ENCODE measurements at places on chromosomes 16 and 17.

GRCh38 chr17:10243883-10244844 is 45.8 kb upstream of the GAS7 start:
- DNase-seq = no peak

GRCh38 chr16:14549789-14550153 is 80.3 kb downstream of the PARN start:
- no peak for DNase-seq

DNA sequence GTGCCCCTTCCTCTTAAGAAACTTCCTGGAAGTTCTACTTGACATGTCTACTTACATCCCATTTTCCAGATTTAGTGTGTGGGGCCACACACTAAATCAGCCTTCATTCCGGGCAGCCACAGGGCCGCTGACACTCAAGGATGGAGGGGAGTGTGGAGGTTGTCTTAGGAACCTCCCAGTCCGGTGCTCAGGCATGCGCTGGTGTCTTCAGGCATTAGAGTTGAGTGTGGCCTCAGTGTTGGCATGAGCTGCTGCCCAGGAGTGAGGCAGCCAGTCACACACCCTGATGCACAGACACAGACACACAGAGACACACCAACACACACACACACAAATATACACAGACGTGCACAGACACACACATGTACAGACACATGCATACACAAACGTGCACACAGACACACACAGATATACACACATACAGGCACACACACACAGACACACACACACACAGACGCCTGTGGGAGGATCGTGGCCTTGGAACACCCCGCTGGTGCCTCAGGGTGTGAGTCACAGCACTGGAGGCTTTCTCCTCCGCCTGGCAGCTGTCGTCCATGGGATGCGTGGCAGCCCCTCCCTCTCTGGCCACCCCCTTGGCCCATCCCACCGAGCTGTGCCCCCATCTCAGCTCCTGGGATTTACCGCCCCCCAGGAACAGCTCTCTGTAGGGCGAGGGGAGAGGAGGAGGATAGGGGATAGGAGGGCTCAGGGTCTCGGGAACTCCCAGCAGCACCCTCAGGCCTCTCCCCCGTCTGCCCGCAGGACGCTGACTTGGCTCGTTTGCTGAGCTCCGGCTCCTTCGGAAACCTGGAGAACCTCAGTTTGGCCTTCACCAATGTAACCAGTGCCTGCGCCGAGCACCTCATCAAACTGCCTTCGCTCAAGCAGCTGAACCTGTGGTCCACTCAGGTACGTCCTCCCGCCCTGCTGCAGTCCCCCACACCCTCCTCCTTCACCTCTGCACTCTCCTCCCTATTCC is 75.6 kb upstream of the PLCG2 start:
- DNase-seq = no peak

- DNase-seq = no peak
Measured at GRCh38 chr17:21843318-21843865, 151.1 kb downstream of the KCNJ18 start.

DNA sequence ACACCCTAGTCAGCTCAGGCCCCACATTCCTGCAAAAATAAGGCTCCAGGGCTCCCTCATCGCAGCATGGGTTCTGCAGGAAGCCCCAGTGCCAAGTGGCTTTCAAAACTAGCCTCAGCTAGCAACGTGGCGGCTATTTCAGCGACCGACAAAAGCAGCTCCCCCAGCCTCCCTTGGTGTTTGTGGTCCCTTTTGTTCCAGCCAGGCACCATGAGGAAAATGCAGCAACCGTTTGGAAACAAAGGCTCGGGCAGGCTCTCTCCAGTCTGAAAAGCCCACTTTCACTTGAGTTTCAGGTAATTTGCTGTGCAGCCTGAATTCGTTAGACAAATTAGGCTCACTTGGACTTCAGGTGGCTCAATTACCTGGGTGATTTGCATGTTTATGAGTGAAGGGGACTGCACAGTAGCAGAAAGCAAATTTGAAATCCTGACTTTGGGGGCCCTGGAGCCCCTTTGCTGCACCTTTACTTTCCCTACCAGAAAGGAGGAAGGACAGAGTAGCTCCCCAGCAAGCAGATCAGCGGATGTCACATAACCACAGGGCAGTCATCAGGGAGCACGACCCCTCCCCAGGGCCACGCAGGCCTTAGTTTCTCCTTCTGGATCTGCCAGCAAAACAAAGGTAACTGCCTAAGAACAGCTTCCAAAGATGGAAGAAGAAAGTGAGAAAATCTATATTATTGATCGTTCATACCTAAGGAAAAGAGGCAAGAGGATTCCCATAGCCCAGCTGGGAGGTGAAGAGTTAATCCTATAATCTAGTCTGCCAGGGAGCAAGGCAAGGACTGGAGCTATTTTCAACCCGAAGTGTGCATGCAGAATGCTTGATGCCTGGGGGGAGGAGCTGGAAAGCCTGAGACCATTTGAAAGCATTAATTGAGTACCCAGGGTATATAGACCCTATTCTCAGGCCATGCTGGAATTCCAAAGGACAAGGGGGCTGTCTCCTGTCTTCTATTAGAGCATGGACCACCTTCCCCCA is 143.1 kb upstream of the SDK2 start:
- no peak for DNase-seq

Measured in hematopoietic multipotent progenitor cell treated with erythropoietin and hydrocortisone succinate and interleukin-3 and kit ligand, for 6 days (in vitro differentiated cells).